ENCODE measurements at places on chromosomes 3 and 15.

- DNase-seq: no peak
Observed at GRCh38 chr15:37077623-37078351, 22.6 kb downstream of the MEIS2 start.

DNA sequence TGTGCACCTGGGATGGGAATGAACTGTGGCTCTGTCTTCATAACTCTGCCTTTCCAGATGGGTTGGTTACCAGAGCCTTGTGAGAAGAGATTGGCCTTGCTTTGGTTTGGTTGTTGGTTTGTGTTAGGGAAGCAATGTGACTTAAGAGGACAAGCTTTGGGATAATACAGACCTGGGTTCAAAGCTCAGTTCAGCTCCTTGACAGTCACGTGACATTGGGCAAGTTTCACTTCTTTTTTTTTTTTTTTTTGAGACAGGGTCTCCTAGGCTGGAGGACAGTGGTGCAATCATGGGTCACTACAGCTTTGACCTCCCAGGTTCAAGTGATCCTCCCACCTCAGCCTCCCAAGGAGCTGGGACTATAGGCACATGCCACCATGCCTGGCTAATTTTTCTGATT lies 42.7 kb downstream of the CORO2B start:
- no peak for DNase-seq

GRCh38 chr3:50666837-50667236 lies 7.9 kb upstream of the DOCK3 start:
- DNase-seq: no peak

DNA sequence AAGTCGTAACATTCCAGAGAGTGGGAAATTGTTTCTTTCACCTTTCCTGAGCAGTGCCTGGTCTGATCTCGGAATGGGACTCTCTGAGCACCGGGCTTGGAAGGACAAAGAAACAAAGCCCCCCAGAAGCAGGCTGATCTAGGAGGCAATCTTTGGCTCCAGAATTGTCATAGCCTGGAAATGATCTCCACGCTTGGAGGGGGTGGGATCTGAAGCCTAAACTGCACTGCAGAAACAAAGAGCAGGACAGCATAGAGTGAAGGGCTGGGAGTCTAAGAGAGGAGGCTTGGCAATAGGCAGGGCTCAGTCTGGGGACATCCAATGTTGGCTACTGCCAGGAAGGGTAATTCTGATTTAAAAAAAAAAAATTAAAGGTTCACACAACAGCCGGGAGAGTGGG lies 1.9 kb downstream of the CRABP1 start:
- DNase-seq: no peak

GRCh38 chr3:39712413-39713048 lies 96.9 kb upstream of the MYRIP start:
- no peak for DNase-seq

DNA sequence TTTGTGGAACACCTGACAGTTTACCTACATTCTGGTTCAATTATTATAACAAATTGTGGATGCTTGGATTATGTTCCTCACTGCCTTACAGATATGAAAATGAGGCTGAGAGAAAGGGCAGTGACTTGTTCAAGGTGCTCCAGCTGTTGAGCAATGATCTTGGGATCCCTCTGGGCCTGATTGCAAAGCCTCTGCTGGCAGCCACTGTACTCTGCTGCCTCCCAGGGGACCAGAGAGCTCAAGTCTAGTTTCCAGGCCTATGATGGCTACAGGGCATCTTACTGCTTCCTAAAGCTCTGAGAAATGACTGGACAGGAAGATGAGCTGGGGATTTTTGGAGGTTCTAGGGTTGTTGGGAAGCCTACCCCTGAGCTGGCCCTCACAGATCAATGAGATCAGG lies 2.3 kb upstream of the SHC4 start:
- peak; percentile 71 for DNase-seq

DNA sequence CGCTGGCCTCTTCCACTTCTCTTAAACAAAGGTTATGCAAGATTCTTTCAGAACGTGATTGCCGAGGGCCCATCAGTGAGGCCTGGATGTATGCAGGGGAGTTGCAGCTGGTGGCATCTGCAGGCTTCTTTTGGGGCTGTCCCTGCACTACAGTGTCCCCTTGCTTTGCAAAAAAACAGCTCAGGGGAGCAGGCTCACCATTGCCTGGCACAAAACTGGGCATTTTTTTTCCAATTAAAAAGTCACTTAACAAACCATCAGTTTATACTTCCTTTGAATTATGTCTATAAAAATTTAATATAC lies 148.6 kb downstream of the ATP10A start:
- no peak for DNase-seq

DNA sequence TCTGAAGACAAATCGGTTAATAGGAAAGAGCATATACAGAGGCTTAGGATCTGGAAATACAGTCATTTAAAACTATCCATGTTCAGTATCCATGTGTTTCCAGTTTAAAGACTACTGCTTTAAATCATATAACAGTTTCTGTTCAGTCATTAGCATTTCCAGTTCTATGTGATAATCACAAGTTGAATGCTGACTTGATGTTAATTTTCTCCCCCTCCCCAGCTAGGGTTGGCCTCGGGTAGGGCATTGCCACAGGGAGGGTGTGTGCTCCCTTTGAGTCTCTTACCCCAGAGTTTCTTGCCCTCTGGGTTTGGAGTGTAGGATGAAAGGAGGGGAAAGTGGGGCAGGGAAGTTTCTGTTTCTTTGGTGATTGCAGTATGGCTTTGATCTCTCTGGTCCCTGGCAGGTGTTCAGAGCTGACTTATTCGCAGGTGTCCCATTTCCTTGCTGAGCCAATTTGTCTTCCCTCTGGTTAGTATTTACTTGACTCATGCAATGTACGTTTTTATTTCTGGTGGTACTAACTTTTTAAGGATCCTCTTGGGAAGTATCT lies 86.3 kb downstream of the SH3GL3 start:
- no peak for DNase-seq

- no peak for DNase-seq
Observed at GRCh38 chr3:97928986-97929385, 43.2 kb downstream of the RIOX2 start.

DNA sequence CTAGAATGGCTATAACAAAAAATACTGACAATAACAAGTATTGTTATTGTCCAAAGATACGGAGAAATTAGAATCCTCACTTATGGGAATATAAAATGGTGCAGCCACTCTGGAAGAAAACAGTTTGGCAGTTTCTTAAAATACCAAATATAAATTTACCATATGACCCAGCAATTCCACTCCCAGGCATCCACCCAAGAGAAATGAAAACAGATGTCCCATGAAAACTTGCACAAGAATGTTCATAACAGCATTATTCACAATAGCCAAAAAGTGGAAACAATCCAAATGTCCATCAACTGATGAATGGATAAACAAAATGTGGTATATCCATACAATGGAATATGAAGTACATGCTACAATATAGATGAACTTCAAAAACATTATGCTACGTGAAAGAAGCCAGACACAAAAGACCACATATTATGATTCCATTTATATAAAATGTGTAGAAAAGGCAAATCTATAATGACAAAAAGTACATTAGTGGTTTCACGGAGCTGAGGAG lies 9.4 kb downstream of the AAGAB start:
- no peak for DNase-seq

- peak; percentile 21 for DNase-seq
Observed at GRCh38 chr3:137035631-137036030, 77.8 kb downstream of the IL20RB start.

GRCh38 chr3:64496786-64497490 lies 190.9 kb downstream of the ADAMTS9 start:
- no peak for DNase-seq

DNA sequence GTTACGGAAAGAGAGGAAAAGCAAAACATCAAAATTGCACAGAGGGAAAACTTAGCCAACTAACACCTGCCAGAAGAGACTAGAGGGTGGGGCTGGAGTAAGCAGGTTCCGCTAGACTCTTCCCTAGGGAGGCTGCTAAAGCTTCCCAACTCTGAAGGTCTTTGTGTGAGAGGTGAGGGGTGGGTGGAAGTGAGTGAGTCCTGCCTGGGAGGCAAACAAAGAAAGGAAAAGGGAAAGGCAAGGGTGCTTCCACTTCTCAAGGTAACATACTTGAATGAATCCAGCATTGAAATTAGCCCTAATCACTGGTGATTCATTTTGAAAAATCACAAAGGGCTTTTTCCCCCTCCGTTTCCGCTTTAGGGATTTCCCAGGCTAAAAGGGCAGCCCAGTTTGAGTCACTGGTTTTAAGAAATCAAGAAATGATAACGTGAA lies 220.5 kb upstream of the ADAMTS9 start:
- peak; percentile 24 for DNase-seq

GRCh38 chr15:80404057-80404760 lies at the start of gene ARNT2:
ARNT2 (plus strand) TSS chr15:80404382; CDS start chr15:80404516, 134 bp downstream.
- no peak for DNase-seq

DNA sequence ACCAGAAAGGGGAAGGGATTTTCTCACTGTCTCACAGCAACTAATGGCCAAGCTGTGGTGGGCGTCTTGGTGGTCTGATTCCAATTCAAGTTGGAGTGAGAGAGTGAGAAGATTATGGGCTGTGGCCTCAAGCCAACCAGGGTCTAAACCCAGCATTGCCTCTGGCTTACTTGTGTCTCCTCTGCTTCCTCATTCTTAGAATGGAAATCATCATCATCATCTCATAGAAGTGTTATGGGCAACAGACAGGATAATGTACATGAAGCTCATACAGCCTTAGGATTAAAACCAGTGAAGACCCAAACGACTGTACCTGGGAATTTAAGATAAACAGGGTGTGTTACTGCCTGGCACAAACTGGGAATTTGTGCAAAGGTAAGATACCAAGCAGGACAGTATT lies 29.1 kb upstream of the IREB2 start:
- no peak for DNase-seq

DNA sequence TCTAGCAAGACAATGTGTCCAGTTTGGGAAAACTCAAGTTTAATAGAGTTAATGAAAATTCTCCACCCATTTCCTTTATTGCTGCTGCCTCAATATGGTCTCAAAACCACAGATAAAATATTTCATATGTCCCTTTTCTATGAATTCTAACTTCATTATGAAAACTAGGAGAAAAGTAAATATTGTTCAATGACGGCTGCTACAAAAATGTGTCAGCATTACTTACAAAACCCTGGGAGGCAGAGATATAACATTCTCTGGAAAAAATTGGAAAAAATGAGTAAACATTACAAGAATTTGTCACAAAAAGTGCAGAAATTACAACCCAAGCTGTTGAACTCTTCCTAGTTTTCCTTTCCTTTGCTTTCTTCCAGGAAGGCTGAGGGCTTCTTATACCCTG lies 22.2 kb upstream of the FBN1 start:
- no peak for DNase-seq

- no peak for DNase-seq
Observed at GRCh38 chr15:83102346-83102745, 5.1 kb upstream of the TM6SF1 start.

DNA sequence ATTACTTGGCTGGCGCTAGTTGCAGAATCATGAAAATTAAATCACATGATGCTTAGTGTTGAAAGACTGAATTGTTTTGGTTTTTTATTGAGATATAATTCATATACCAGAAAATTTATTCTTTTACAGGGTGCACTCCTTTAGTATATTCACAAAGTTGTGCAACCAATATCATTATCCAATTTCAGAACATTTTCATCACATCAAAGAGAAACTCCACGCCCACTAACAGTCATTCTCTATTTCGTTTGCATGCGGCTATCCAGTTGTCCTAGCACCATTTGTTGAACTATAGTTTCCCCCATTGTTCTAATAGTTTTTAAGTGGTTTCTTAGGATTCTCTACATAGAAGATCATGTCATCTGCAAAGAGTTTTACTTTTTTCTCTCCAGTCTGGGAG lies 3.7 kb downstream of the EHD4 start:
- no peak for DNase-seq

DNA sequence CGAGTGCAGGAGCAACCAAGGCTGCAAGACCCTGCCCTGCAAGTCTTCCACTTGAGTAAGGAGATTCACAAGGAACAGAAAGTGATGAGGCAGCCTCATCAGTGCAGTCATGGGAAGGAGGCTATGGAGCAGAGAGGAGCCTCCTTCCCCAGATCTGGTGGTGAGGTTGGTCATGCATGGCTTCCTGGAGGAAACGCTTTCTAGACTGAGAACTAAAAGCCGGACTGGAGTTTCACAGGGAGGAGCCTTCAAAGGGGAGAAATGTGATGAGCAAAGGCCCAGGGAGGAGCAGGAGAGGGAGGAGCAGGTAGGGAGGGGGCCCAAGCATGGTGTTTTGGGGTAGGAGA lies 139.9 kb downstream of the SRGAP3 start:
- no peak for DNase-seq

GRCh38 chr3:169744366-169745054 lies 20.4 kb downstream of the TERC start:
- no peak for DNase-seq

All from mesenchymal stem cell (in vitro differentiated cells and primary cell).